NCI-H187 (cell line): ENCODE measurements at places on chromosomes 7 and 10.

- no peak for DNase-seq
These were observed 60.4 kb downstream of the UPF2 start for GRCh38 chr10:11982253-11982652.

DNA sequence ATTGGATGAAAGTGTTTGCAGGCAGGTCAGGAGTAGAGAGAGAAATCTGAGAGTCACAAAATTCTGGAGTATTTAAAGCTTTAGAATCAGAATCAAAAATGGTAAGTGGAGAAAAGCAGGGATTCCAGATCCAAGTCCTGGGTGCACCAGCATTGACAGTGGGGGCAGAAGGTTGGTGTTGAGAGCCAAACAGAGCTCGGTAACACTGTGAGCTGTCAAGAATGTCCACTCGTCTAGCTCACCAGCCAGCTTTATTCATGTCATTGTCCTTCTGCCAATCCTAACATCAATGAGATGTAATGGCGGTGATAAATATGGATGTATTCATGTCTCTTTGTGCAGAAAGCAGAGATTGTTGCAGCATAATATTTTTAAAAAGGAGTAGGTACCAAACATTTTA lies 128.8 kb downstream of the KLF6 start:
- no peak for DNase-seq

GRCh38 chr10:19908991-19909696 lies 92.9 kb downstream of the PLXDC2 start:
- DNase-seq: no peak

DNA sequence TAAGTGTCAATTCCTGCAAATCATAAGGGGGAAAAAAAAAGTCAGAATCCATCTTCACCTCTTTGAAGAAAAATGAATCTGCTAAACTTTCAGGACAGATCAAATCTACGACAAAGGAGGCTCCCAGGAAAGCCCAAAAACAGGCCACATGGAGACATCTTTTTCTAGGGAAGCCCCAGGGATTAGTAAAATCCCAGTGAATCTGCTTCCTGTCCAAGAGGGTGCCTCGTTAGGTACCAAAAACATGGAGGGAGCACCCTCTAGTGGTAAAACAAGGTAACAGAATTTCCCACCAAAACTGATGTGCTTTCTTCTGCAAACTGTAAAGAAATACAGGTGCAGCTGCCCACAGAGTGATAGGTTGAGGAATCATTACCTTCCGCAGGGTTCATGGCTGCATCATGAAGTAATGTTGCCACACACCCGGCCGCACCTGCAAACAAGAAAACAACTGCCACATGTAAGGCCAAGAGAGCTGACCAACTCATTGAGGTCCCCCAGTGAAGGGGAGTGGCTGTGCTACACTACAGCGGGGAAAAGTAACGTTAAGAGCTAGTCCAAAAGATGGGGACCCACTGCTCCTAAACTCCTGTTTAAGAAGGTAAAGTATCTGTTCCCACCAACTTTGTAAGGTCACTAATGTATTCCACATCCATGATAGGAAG lies 7.9 kb downstream of the SLC25A28 start:
- no peak for DNase-seq

DNA sequence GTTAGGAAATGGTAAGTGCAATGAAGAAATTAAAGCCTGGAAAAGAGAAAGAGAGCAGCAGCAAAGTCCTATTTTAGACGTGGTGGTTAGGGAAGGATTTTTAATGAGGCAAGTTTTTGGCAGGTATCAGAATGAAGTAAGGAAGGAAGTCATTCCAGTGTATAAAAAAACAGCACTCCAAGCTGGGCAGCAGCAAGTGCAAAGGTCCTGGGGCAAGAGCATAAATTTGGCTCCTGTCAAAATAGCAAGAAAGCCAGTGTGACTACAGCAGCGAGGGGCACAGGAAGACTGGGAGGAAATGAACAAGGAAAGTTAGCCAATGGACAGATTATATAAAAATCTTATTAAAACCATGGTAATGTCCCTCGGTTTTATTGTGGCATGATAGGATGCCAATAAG lies 90.2 kb downstream of the PPP1R3A start:
- no peak for DNase-seq

GRCh38 chr7:155862123-155862892 lies 50.0 kb upstream of the SHH start:
- DNase-seq: no peak
